Esophagus squamous epithelium (tissue), 5 donors: ENCODE measurements at places on chromosomes 11 and 22.

DNA sequence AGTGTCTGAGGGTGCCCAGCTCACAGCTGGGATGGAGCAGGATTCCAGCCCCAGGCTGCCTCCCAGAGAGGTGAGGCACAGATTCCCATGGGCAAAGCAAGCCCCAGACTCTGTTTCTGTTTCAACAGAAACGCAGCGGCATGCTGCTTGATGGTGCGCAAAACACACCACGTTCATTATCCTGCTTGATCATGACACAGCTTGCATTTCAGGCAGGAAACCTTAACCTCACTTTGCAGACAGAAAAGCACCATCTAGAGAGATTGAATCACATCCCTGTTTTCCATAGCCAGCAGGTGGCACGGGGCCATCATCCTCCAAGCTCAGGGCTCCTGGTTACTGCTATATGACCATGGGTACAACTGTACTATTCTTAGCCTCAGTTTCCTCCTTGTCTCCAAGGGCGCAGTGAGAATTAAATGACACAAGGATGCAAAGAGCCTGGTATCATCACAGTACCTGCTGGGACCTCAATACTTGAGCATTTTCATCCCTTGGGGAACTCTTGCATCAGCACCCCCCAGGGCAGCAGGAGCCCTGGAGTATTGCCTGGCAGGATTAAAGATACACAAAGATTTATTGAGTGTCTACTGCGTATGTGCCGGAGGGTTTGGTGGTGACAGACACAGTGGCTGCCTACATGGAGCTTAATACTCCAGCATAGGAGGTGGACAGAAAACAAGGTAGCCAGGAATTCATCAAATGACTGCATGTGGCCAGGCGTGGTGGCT is 110.0 kb downstream of the TP53I11 start:
- DNase-seq, result no peak

DNA sequence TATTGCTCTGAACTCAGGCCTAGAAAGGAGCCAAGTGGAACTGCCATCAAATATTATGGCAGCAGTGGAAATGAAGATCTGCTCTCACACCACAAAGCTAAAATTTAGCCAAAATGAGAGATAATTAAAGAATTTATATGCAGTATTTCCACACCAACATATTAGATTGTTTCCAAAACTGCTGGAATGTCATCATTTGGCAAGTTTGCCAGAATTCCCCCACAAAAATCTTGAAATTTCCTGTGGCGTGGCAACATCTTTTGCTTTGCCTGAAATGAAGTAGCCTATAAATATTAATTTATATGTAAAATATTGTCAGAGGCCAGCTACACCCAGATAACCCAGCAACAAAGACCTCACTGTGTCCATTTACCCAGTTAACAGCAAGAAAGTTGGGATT is 13.8 kb downstream of the C11orf71 start:
- no peak for DNase-seq

DNA sequence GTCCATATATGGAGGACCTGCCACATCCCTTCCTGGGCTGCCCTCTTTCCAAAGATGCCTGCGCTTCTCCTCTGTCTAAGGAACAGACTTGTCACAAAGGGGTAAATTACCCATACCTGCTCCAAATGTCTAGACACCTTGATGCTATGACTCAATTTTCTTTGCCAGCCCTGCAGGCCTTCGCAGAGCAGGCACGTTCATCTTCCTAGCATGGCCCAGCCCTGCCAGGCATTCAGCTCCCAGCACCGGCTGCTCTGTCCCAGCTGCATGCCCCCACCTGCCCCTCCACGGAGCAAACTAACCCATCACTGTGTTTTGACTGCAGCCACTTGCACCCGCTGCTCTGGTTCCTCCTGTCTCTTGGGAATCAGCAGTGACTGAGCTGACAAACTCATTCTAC is 526.1 kb downstream of the MIAT start:
- no peak for DNase-seq

DNA sequence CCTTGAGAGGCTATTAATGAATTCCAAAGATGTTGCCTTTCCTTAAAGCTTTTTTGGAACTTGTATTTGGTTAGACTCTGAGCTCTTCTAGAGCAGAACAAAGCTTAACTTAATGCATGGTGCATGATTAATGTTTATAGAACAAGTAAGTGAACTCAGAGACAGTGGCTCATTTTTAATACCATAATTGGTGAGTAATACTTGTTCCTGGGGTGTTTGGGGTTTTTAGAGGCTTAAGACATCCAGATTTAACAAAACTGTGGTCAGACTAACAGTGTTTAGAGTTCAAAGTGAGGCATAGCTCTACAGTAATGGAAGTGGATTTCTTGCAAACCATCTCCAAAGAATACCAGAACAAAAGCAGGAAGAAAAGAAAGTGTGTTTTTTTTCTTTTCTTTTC is 73.7 kb upstream of the CTSC start:
- DNase-seq, result no peak

GRCh38 chr11:115910379-115910778 is 406.2 kb upstream of the CADM1 start:
- no peak for DNase-seq

DNA sequence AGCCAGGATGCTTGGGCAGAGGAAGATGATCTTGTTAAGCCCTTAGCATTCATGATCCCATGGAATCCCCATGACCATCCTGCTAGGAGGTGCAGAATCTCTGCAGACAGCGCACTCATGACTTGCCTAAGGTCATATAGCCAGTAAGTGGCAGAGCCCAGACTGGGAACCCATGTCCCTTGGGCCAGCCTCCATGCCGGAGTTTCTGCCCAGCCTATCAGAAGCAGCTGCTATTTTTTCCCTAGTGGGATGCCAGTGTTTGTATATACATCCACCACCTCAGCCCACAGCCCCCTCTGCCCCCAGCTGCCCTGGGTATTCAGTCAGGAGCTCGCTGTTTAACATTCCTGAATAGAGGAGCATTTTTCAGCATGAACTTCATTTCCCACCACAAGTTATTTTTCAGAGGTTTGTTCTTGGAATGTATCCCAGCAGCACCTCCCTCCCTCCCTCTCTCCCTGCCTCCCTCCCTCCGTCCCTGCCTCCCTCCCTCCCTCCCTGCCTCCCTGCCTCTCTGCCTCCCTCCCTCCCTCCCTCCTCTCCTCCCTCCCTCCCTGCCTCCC is 34.4 kb upstream of the SUSD2 start:
- DNase-seq, result no peak

DNA sequence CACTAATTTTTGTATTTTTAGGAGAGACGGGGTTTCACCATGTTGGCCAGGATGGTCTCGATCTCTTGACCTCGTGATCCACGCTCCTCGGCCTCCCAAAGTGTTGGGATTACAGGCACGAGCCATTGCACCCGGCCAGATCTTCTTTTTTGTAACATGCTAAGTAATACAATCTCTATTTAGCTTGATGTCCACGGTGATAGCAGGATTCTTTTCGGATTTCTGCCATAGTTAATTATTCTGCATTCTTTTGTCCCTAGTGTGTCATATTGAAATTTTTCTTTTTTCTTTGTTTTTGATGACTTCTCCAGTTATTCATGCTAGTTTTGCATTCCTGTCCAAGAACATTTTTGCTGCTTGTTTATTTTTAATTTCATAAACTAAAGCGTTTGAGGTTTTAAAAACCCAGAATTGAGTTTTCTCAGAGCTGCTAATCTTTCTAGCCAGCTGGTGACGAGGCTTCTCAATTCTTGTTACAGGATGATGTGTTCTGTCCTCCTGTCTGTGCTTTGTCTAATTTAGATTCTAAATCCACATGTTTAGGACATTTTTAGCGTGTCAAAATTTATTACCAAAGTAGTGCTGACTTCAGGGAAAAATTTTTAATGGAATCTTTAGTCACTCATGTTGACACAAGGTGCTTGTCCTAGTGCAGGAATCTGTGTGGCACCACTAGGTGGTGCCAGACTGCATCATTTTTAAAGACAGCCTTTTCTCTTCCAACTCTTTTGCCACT is 21.8 kb downstream of the NF2 start:
- DNase-seq, result no peak
